ENCODE measurements at places on chromosomes 6 and 20.

GRCh38 chr6:87182321-87182720 lies 27.0 kb downstream of the ZNF292 start:
- no peak for DNase-seq

GRCh38 chr6:39228992-39229767 lies at the start of gene KCNK5:
Gene KCNK5 (minus strand): TSS chr6:39229475. CDS start chr6:39229111, 364 bp downstream.
- peak; percentile 30 for DNase-seq

GRCh38 chr6:120805276-120805675 lies 529.0 kb downstream of the TBC1D32 start:
- DNase-seq, result no peak

DNA sequence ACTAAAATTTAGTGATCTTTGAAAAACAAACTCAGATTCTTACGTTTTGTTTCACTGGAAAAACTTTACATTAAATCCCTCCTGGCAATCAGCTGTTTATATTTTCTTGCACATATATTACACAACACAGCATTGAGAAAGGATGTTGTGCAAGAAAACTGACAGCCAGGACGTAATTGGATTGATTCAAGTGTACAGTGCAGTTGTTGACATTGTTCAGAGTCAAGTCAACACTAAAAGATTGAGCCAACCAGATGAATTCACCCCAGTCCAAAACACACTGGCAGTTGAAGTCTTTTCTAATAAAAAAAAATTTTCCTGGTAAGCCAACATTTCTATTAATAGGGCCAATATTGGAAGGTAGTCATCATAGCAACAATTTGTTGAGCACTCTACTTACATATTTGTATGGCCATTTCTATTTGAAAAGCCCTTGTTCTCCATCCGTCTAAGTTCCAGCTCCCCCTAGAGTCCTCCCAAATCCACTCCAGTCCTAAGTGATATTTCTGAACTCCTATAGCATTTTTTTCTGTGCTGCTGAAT lies 20.9 kb upstream of the VNN1 start:
- DNase-seq, result no peak

- DNase-seq, result no peak
Measured at GRCh38 chr6:20892365-20892764, 358.1 kb downstream of the CDKAL1 start.

Data from NCI-H1417 treated with DMSO at 0.1 percent for 48 hours (cell line).